Smooth muscle cell of the pulmonary artery (primary cell): ENCODE measurements at places on chromosomes 4 and X. TPM values are rescaled to one million over a fixed set of nuclear protein-coding genes. Genes with fewer than 3 reads are reported as not detected.

Gene CSAG2
- total RNA-seq: not detected in 2 replicates

Gene TEX13D
- total RNA-seq: not detected in 2 replicates

Gene HELT
- total RNA-seq: not detected in 2 replicates

Gene CDKL2
- total RNA-seq: 0.39 and 2.3 TPM in 2 replicates

Gene ODAPH
- total RNA-seq: not detected in 2 replicates

Gene FAM9B
- total RNA-seq: not detected in 2 replicates

Gene LCORL
- 6.7 and 7.6 TPM in 2 replicates for total RNA-seq

Gene MAGEA9B
- not detected in 2 replicates for total RNA-seq

Gene LIMCH1
- 33.4 and 47.0 TPM in 2 replicates for total RNA-seq

Gene NAT8L
- total RNA-seq: 0.13 and 0.76 TPM in 2 replicates

Gene MAGEE1
- 2.2 and 2.9 TPM in 2 replicates for total RNA-seq

Gene CCNA2
- total RNA-seq: 5.1 and 14.4 TPM in 2 replicates

Gene CPZ
- total RNA-seq: 1.8 and 24.4 TPM in 2 replicates

Gene FGD1
- 8.5 and 9.5 TPM in 2 replicates for total RNA-seq

Gene WDFY3
- 98.2 and 123 TPM in 2 replicates for total RNA-seq

Gene ZNF827
- total RNA-seq: 7.6 and 11.7 TPM in 2 replicates

Gene ARR3
- total RNA-seq: not detected in 2 replicates

Gene GABRG1
- total RNA-seq: under 0.01 TPM in 1 of 2 replicates, not detected in the other

Gene NR0B1
- 0.07 and 0.40 TPM in 2 replicates for total RNA-seq

Gene ZNF141
- 7.6 and 8.6 TPM in 2 replicates for total RNA-seq

Gene RS1
- total RNA-seq: not detected in 2 replicates

Gene ETDA
- not detected in 2 replicates for total RNA-seq

Gene RHOXF2B
- not detected in 2 replicates for total RNA-seq

Gene EVC2
- 7.8 and 9.6 TPM in 2 replicates for total RNA-seq

Gene PQBP1
- total RNA-seq: 33.8 and 36.0 TPM in 2 replicates

Gene RAB41
- total RNA-seq: not detected in 2 replicates

Gene LGI2
- 0.23 and 0.59 TPM in 2 replicates for total RNA-seq

Gene PDZD4
- total RNA-seq: 0.07 and 0.33 TPM in 2 replicates

Gene AMBN
- total RNA-seq: not detected in 2 replicates

Gene ARHGEF38
- not detected in 2 replicates for total RNA-seq

Gene GAGE12E
- not detected in 2 replicates for total RNA-seq

Gene WDR13
- total RNA-seq: 117 and 134 TPM in 2 replicates

Gene AVPR2
- total RNA-seq: not detected in 2 replicates

Gene PABPC4L
- 0.26 and 0.30 TPM in 2 replicates for total RNA-seq

Gene UGT2A1
- not detected in 2 replicates for total RNA-seq

Gene MAP9
- 17.1 and 20.3 TPM in 2 replicates for total RNA-seq

Gene PNMA5
- not detected in 2 replicates for total RNA-seq

Gene MAOB
- 1.7 and 4.2 TPM in 2 replicates for total RNA-seq

Gene KCTD8
- total RNA-seq: 0.56 and 0.78 TPM in 2 replicates

Gene ATG4A
- 12.9 and 14.9 TPM in 2 replicates for total RNA-seq

Gene FGF5
- 21.3 and 31.5 TPM in 2 replicates for total RNA-seq

Gene SOWAHB
- total RNA-seq: 0.03 TPM in 1 of 2 replicates, not detected in the other
